Panc1 (cell line): ENCODE measurements at places on chromosomes 11 and 22.
A peak's percentile ranks its signal among the peaks of the same experiment; 100 is the strongest.

DNA sequence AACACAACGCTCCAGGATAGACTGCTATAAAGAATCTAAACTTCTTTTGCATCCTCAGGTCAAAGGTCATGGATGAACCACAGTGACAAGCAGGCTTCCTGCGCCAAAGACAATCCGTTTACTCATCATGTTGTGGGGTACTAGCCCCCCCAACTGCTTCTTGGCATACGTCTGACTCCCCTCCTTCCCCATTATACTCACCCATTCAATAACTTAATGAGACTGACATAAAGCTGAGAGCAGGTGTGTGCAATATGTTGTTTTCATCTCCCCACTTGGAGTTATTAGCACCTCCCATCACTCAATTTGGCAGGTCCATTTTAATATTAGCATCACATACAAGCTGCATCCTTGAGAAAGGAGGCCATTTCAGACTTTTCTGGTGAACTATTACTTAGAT, 157.1 kb downstream of the CADM1 start:
- no peak for DNase-seq

GRCh38 chr11:115377882-115378296, 126.3 kb downstream of the CADM1 start:
- DNase-seq: peak; percentile 5

DNA sequence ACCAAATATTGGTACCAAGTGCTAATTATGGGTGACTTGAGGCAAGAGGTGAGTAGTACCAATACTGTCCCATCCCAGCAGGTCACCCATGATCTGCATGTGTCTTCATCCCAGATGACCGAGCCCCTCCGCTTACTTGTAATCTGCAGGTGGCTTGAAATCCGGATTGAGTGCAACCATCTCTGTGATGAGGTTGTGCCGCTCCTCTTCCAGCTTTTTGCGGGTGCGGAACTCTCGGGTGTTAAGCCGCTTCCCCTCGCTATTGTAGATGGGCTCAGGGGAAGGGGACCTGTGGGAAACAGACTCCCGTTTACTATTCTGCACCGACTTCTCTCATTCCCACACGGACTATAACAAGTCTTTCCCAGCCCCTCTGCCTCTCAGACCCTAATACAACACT, 8.2 kb downstream of the SF1 start:
- no peak for DNase-seq

DNA sequence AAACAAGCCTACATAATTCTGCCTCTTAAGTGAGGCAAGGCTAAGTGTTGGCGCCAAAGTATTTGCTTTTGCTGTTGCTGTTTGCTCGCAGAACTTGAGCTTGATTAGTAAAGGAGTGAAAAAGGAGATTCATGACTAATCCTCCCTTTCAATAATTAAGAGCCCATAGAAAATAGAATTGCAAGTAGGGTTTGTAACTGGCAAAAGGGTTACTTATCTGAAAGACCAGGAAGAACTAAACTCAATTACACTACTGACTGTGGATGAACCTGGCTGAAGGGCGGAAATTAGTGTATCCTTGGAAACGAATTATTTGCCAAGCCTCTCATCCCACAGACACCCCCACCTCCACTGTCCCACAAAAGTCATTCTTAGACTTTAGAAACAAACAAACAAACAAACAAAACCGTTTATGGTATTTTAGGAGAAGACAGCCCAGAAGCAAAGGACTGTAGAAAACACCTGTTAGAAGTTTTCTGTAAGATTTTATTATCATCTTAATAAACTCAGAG, 411 bp upstream of the EXPH5 start:
- no peak for DNase-seq

DNA sequence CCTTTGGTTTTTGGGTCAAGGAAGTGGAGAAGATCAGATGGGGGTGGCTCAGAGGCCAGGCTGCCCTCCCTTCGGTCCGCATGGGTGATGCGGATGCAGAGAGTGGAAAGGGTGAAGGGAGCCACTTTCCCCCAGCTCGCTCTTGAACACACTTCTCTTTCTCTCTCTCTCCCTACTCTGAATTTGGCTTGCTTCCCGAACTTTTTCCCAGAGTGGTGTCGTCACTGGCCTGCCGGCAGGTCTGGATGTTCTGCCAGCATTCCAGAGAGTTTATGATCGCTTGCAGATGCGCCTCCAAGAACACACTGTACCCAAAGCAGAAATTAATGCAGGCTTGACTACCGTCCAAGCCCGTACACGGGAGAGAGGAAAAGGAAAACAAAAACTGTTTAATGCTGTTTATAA, 103.2 kb downstream of the ZBTB16 start:
- DNase-seq: no peak

DNA sequence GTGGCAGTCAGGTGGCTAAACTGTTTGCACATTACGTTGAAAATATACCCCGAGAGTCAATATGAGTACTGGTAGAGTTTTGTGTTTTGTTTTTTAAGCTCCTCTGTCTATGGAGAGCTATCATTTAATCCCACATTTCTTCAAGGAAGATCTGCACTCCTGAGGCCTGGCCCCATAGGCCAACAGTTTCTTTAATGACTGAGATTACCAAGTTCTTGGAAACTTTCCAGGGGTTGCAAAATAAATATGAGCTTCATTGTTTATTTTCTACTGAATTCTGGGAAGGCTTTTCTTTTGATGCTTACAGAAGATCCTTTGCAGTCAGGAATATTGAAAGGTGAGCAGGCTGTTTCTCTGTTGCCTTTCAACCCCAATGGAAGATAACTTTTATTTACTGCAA, 452.0 kb downstream of the JRKL start:
- DNase-seq: no peak

- DNase-seq: no peak
Measured at GRCh38 chr11:8080674-8081590, at the start of gene TUB. Gene TUB (plus strand): TSS chr11:8081211. CDS start chr11:8081511, 300 bp downstream.
